ENCODE measurements at places on chromosomes 6 and 20.

DNA sequence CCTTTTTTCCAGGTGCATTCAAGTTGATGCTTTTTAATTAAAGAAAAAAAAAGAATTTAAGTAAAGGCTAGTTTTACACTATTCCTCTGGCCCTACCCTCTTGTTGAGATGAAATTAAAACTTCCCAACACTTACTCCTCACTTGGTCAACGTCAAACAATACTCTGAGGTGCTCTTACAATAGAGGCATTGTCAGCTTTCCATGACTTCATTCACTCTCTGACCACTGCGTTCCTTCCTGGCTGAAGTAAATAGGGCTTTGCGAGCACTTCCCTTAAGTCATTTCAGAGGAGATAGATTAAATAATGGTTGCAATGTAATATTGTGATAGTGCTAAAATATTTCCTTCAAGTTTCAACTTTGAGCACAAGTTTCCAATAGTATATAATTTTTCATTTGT is 229.8 kb upstream of the CEP162 start:
- no peaks in the 10 kb centered on the region for H3K4me1 ChIP-seq
- H3K4me3 ChIP-seq = no peak overlapping the region
- H3K27me3 ChIP-seq = no peaks in the 10 kb centered on the region
- no peak for DNase-seq
- H3K36me3 ChIP-seq = no peaks in the 10 kb centered on the region

- H3K4me3 ChIP-seq = no peak overlapping the region
- DNase-seq = no peak
- no peak overlapping the region for H3K27ac ChIP-seq
Observed at GRCh38 chr6:53044572-53044971, 20.6 kb upstream of the FBXO9 start.

DNA sequence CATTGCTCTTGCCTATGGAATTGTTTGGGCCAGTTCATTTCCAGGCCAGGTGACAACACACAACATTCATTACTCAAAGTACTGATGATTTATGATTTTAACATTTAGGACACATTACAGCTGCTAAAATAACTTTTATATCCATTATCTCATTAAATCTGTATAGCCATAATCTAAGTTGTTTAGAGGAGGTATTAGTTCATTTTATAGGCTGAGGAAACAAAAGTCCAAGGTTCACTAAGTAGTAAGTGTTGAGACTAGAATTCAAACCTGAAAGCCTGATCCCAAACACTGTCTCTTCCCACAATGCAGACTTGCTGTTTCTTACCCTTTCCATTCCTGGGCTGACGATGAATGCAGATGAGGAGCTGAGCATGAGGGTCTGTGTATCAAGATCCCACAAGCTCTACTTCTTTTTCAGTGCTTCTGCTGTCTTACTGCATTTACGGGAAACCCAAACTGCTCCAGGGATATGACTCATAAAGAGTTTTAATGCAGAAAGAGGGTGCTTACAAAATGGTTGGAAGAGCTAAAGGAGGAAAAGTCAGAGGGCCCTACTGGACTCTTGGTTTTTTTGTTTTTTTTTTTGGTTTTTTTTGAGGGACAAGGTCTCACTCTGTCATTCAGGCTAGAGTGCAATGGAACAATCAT is 17.9 kb downstream of the TENT5A start:
- H3K36me3 ChIP-seq = no peaks in the 10 kb centered on the region
- no peak overlapping the region for H3K4me3 ChIP-seq

DNA sequence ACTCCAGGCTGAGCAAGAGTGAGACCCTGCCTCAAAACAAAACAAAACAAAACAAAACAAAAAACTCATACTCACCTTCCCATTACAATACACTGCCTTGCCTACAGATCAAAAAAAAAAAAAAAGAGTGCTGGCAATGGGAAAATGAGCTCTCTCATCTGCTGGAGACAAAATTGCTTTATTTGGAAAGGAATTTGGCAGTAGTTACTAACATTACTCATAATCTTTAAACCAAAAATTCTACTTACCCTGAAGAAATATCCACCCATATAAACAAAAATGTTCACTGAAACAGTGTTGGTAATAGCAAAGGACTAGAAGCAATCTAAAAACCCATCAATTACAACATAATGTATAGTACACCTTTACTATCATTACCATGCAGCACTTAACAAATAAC is 120.4 kb downstream of the RNGTT start:
- no peak overlapping the region for H3K27ac ChIP-seq
- H3K4me1 ChIP-seq = no peaks in the 10 kb centered on the region
- no peak for DNase-seq
- H3K4me3 ChIP-seq = no peak overlapping the region
- no peaks in the 10 kb centered on the region for H3K27me3 ChIP-seq
- H3K36me3 ChIP-seq = peaks cover 5% of the 10 kb centered on the region

DNA sequence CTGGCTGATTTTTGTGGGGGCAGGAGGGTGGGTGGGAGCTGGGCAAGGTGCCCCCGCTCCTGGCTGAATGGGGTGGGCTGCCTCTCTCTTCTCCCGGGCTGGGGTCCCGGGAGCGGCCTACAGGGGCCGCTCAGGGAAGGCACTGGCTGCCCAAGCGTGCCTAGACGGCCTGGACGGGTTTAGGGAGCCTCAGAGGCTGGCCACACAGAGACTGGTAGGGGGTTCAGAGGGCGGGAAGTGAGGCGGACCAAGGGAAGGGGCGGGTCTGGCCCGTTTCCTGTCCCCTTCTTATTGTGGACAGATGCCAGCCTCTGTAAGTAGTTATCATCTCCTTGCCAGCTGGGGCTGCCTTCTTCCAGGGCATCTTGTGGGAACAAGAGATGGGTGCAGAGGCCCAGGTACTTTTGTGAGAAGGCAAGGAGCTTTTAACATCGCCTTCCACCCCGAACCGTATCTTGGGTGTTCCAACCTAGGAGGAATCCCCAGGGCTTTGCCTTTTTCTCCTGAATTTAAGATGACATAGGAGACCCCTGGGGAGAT is 437 bp downstream of the CD40 start:
- peak overlapping the region; percentile 76 for H3K4me3 ChIP-seq
- H3K27me3 ChIP-seq = no peaks in the 10 kb centered on the region
- no peak for DNase-seq
- H3K27ac ChIP-seq = no peak overlapping the region
- no peaks in the 10 kb centered on the region for H3K36me3 ChIP-seq
- peaks cover 9% of the 10 kb centered on the region for H3K4me1 ChIP-seq

GRCh38 chr6:52728394-52728793 is 34.9 kb downstream of the GSTA2 start:
- no peak overlapping the region for H3K4me3 ChIP-seq
- H3K27me3 ChIP-seq = no peaks in the 10 kb centered on the region
- no peaks in the 10 kb centered on the region for H3K4me1 ChIP-seq

DNA sequence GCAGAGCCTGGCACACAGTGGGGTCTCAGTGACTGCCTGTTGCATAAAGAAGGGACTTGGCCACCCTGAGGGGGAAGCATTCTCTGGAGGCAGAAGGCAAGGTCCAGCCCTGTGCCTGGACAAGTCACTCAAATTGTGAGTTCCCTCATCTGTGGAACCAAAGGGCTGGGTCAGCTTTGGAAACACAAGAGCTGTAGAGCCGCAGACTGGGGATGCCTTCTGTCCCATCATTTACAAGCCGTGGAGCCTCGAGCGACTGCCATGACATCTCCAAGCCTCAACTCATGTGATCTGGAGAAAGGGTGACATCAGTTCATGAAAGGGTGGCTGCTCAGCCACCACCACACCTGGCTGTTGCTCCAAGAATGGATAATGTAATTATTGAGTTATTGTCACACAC is 20.4 kb upstream of the SIRPD start:
- no peaks in the 10 kb centered on the region for H3K27me3 ChIP-seq
- H3K4me3 ChIP-seq = no peak overlapping the region
- H3K27ac ChIP-seq = no peak overlapping the region
- no peaks in the 10 kb centered on the region for H3K36me3 ChIP-seq

DNA sequence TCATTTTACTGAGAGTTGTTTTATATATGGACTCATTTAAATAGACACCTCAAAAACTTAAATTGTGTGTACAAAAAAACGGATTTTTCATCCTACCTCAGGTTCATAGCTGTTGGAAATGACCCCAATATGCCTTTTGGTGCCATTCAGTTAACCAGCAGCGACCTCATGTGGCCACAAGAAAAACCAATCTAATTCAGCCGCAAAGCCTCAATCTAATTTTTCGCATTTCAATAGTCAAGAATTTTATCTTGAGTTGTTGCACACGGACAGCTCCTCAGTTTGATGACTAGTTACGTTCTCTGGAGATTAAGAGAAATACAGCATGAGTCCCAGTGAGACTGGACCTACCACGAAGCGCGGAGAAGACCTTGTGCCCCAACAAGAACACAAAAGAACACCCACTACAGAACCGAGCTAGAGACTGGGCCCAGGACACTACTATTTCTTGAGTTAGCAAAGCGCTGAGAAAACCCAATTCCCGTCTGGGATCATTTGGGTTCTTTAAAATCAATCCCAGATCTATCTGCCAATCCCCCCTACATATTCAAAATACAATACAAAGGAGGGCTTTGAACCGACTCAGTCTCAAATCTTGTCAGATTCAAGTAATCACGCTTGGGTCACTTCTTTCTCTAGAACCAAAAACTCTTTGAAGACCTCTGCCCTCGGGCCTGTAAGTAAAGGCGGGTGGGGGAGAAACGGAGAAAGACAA is 1.1 kb downstream of the TCP11 start:
- H3K36me3 ChIP-seq = no peaks in the 10 kb centered on the region
- peak; percentile 30 for DNase-seq
- H3K4me3 ChIP-seq = no peak overlapping the region
- peaks cover 8% of the 10 kb centered on the region for H3K27me3 ChIP-seq
- H3K4me1 ChIP-seq = peaks cover 9% of the 10 kb centered on the region

DNA sequence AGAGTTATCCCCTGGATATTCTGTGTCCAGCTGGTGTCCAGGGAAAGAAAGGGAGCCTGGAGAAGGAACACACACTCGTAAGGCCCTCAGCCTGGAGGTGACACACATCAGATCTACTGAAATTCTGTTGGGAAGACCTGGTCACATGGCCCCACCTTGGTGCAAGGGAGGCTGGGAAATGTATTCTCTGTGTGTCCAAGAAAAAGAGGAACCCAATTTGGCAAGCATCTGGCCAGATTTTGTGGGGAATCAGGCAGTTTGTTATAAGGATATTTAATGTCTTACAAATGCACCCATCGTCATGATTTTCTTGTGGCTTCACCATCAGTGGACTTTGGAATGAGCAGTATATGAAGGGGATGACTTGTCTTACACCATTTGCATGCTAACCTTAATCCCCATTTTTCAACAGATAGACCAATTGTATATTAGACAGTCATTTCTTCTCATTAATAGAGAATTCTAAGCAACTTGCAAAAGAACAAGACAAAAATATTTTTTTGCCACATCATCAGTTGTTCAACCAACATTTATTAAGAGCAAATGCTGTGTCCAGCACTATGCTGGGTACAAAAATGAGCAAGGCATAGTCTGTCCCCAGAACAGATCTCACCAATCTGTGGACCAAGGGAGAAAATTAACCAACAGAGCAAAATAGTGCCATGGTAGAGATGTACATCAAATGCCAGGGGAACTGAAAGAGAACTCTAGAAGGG is 59.7 kb downstream of the ISM1 start:
- DNase-seq = no peak
- no peaks in the 10 kb centered on the region for H3K4me1 ChIP-seq
- no peak overlapping the region for H3K27ac ChIP-seq
- H3K27me3 ChIP-seq = no peaks in the 10 kb centered on the region
- no peaks in the 10 kb centered on the region for H3K36me3 ChIP-seq

- DNase-seq = no peak
- H3K4me3 ChIP-seq = no peak overlapping the region
- H3K27ac ChIP-seq = no peak overlapping the region
- no peaks in the 10 kb centered on the region for H3K4me1 ChIP-seq
- no peaks in the 10 kb centered on the region for H3K36me3 ChIP-seq
Observed at GRCh38 chr6:152575621-152576150, 61.5 kb downstream of the SYNE1 start.

- H3K4me3 ChIP-seq = no peak overlapping the region
- no peak overlapping the region for H3K27ac ChIP-seq
- H3K27me3 ChIP-seq = no peaks in the 10 kb centered on the region
- no peaks in the 10 kb centered on the region for H3K4me1 ChIP-seq
Observed at GRCh38 chr6:56827908-56828649, 126.8 kb upstream of the BEND6 start.

- DNase-seq = no peak
- no peak overlapping the region for H3K27ac ChIP-seq
- no peak overlapping the region for H3K4me3 ChIP-seq
- no peaks in the 10 kb centered on the region for H3K36me3 ChIP-seq
Observed at GRCh38 chr20:10777710-10778109, 103.9 kb upstream of the JAG1 start.

DNA sequence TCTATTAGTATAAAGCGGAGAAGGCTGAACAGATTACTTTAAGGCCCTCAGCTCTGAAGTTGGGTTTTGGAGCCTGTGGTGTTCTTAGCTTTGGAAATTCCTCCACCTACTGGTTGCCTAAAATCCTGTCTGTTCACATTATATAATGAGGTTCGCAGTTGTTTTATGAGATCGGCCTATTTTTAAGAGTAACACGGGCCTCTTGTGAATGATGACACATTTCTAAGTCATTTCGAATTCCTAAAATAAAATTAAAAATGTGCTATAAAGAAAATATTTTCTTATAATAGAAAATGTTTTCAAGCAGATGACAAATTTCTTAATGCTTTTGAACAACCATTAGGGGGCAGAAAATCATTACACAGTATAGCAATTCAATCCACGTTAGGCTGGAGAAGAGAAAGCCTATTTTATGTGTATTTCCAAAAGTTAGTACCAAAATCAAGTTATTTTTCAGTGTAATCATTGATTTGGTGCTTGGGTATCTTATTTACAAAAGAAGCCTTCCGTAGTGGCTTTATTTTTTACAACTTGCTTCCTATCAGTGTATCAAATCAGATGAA is 15.8 kb upstream of the FAM8A1 start:
- H3K4me3 ChIP-seq = no peak overlapping the region
- no peak overlapping the region for H3K27ac ChIP-seq
- H3K36me3 ChIP-seq = no peaks in the 10 kb centered on the region
- DNase-seq = peak; percentile 50
- no peaks in the 10 kb centered on the region for H3K27me3 ChIP-seq
- H3K4me1 ChIP-seq = peaks cover 5% of the 10 kb centered on the region

- no peaks in the 10 kb centered on the region for H3K27me3 ChIP-seq
- no peaks in the 10 kb centered on the region for H3K36me3 ChIP-seq
- H3K27ac ChIP-seq = no peak overlapping the region
- H3K4me3 ChIP-seq = no peak overlapping the region
- no peaks in the 10 kb centered on the region for H3K4me1 ChIP-seq
Observed at GRCh38 chr20:20321134-20321533, 46.8 kb upstream of the INSM1 start.

All from CD8-positive, alpha-beta memory T cell (primary cell).